T-helper 2 cell treated with Interferon-gamma antibody and Interleukin-4, amounts not matched to agents 5 μg/mL and 100 μg/mL, for 36 hours (primary cell): ENCODE measurements at places on chromosomes 6 and 20.
A peak's percentile ranks its signal among the peaks of the same experiment; 100 is the strongest.

DNA sequence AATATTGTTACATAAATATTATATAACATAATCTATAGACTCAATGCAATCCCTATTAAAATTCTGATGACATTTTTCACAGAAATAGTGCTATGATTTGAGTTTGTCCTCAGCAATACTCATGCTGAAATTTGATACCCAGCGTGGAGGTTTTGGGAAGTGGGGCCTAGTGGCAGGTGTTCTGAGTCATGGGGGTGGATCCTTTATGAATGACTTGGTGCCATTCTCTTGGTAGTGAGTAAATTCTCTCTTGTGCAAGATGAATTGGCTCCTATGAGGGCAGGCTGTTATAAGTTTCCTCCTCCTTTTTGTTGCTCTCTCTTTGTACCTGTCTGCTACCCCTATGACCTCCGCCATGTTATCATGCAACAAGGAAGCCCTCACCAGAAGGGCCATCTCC lies 65.8 kb downstream of the SHPRH start:
- no peak for DNase-seq

- DNase-seq: no peak
Observed at GRCh38 chr20:32982617-32983458, 21.4 kb downstream of the SUN5 start.

DNA sequence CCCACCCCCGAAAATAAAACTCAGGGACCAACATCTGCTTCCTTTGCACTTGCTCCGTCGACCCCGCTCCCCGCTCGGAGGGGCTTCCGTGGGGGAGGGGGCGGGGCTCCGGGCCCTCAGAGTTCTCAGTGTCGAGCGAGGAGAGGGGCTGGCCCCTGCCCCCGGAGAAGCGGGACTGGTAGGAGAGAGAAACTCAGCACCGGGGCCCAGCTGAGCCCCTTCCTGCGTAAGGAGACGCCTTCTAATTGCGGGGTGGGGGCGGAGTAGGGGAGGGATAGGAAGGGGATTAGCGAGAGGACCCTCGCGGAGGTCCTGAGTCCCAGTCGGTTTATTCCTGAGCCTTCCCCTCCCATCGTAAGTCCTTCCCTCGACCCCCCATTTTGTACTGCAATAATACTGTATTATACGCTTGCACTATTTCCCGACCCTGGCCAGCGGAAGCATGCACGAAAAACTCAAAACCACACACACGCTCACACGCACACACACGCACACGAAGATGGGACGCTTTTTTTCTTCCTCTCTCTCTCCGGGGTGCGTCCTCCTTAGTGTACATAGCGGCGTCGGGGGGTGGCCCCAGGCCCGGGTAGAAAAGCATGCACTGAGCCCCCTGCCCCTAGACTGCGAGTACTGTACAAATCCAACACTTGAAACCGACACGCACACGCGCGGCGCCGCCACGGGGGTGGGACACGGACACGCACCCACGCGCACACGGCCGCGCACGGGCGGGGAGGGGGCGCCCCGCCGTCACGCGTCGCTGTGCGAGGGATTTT lies 22.1 kb upstream of the SLC22A7 start:
- no peak for DNase-seq

DNA sequence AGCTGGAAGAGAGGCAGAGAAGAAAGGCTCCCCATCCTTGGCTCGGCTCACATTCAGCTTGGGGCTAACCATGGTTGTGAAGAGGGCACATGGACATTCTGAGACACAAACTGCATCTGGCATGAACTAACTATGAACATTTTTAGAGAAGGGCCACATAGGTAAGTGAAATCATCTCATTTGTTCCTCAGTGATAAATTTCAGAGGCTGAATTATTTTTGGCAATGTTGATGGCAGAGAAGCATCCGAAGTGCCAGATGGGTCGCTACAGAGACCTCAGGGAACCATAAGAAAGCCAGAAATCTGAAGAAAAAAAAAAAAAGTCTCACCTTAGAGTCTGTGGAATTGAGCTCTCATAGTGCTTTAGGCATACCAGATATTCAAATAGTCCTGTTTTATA lies 49.2 kb upstream of the FABP7 start:
- DNase-seq: no peak

GRCh38 chr6:90187437-90188121 lies 109.1 kb downstream of the BACH2 start:
- DNase-seq: no peak

DNA sequence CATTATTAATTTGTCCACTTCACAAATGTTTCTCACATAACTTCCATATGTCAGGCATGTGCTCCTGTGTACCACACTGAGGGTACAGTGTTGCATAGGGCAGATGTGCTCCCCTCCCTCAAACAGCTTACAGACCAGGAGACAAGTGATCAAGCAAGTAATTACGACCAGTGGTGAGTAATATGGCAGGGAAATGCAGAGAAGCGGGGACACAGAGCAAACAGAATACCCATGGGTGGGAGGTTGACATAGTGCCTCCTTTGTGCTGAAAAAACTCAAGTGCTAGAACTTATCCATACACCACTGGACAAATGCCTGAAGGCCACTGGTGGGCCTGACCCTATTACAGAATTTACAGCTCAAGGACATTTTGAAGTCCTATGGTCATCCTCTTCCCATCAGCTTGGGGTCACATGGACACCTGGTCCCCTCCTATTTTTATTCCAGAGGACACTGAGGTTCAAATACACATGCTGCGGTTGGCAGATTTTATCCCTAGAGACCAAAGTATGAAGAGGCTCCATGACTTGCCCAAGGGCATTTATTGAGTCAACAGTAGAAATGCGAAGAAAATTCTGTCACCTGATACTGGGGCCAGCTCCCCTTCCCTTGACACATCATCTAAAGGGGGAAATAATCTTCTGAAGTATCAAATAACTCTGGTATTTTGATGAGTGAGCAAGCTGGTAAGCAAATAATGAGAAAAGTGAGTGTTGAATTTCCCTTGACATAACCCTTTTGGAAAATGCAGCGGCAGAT lies 116.6 kb downstream of the QRSL1 start:
- no peak for DNase-seq

DNA sequence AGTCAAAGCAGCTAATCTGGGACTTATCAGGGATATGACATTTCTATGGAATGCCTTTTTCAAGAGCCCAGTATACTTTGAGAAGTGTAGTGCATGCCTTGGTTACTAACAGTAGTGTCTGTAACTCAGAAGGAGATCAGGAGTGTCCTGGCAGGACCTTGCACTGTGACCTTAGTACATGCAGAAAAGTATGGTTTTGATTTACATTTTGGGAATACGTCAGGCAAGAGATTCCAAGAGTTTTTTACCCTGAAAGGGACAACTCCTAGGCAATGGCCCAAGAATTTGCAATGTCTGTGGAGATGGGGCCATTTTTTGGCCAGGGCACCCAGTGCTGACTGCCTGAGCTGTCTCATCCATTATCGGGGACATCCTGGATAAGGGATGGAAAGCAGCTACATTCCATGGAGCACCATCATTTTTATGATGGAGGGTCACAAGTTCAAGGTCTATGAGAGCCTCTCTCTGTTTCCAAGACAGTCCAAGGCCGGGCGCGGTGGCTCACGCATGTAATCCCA lies 80.2 kb downstream of the FAM50B start:
- DNase-seq: no peak

- DNase-seq: no peak
Observed at GRCh38 chr6:26311012-26311384, 54.0 kb upstream of the BTN3A2 start.

DNA sequence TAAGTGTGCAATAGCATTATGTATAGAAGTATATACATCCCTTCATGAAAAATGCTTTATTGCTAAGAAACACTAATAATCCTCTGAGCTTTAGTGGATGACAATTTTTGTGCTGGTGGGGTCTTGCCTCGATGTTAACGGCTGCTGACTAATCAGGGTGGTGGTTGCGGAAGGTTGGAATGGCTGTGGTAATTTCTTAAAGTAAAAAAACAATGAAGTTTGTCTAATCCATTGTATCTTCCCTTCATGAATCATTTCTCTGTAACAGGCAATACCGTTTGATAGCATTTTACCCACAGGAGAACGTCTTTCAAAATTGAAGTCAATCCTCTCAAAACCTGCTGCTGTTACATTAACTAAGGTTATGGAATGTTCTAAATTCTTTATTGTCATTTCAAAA lies 816.5 kb upstream of the GJE1 start:
- DNase-seq: no peak

GRCh38 chr20:57819691-57820380 lies 110.0 kb upstream of the PMEPA1 start:
- no peak for DNase-seq

GRCh38 chr6:93676581-93676980 lies 257.2 kb upstream of the EPHA7 start:
- DNase-seq: no peak

DNA sequence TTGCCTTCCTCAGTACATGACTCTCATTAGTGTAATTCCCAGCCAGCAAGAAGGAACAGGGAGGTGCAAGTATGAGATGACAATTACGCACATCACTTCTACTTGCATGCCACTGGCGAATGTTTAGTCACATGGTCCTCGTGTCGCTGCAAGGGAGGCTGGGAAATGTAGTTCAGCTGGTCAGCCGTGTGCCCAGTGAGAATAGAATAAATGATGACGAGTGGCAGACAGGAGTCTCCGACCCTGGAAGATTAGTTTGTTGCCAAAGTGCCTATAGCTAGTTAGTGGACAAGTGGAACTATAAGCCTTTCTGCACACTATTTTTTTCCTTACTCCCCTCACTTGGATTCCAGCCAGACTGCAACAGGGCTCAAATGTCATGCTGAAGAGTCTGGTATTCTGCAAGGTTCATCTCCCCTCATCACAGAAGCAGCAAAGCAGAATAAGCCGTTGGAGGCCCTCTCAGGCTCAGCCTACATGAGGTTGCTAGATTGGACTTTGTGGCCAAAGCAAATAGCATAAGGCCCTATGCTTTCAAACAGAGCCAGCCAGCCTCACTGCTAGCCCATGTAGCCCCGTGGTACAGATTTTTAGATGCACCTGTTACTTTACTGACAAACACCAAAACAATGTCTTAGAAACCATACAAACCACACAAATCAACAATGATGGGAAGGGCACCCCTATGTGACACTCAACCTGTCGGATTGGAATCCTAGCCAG lies 9.7 kb downstream of the LINC00237 start:
- DNase-seq: no peak

GRCh38 chr20:20235681-20236080 lies 132.2 kb upstream of the INSM1 start:
- no peak for DNase-seq

- no peak for DNase-seq
Observed at GRCh38 chr6:125001684-125002405, 39.6 kb downstream of the RNF217 start.

- no peak for DNase-seq
Observed at GRCh38 chr20:31488115-31488514, 13.0 kb downstream of the REM1 start.

- no peak for DNase-seq
Observed at GRCh38 chr6:34085453-34086170, 60.3 kb downstream of the GRM4 start.

- no peak for DNase-seq
Observed at GRCh38 chr6:138509371-138509770, 10.1 kb upstream of the NHSL1 start.

DNA sequence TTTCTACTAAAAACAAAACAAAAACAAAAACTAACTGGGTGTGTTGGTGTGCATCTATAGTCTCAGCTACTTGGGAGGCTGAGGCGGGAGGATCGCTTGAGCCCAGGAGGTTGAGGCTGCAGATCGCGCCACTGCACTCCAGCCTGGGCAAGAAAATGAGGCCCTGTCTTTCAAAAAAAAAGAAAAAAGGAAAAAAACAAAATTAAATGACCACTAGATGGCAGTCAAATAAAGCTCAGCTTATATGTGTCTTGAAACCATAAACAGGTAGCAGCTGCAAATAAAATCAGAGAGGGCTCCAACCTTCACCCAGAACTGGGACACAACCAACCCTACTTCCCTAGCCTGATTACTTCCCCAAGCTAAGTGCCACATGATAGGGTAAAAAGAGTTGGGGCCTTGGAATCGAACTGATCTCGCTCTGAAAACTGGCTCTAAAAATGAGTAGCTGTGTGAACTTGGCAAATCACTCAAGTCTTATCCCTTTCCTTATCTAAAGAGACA lies 67.1 kb upstream of the ADGRF4 start:
- no peak for DNase-seq

GRCh38 chr6:157326979-157327378 lies 3.7 kb upstream of the TMEM242 start:
- no peak for DNase-seq

GRCh38 chr6:53517021-53517420 lies 27.9 kb downstream of the GCLC start:
- DNase-seq: no peak

- DNase-seq: no peak
Observed at GRCh38 chr6:26130581-26131249, 43.5 kb downstream of the HFE start.

GRCh38 chr20:16158976-16159286 lies 414.3 kb downstream of the KIF16B start:
- no peak for DNase-seq

GRCh38 chr6:118558464-118559217 lies 10.5 kb downstream of the PLN start:
- DNase-seq: peak; percentile 17

GRCh38 chr20:63095718-63096654 lies 89.2 kb upstream of the BHLHE23 start:
- no peak for DNase-seq

- DNase-seq: no peak
Observed at GRCh38 chr6:159082039-159082815, 37.4 kb upstream of the TAGAP start.

DNA sequence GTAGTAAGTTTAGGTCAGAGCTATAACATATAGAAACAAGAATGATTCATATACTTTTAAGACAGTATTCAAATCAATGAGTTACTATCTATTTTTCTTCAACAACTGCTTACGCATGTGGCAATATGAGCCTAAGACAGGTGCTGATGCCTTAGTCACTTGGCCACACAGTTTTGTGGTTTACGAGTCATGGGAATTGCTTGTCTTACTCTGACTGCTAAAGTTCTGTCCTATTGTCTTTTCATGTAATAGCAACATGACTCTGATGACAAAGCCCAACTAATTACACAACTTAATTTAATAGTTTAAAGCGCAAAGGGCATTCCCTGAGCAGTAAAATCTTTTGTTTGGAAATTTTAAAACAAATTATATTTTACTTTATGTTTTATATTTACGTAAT lies 159.3 kb upstream of the CENPW start:
- peak; percentile 53 for DNase-seq

- DNase-seq: no peak
Observed at GRCh38 chr20:13401596-13401995, 180.5 kb downstream of the ISM1 start.

- no peak for DNase-seq
Observed at GRCh38 chr20:819680-820322, 13.7 kb upstream of the FAM110A start.
